ENCODE measurements at places on chromosomes 13 and 19.

GRCh38 chr13:51252954-51253532 lies 30.8 kb downstream of the FAM124A start:
- DNase-seq: no peak

- no peak for DNase-seq
Measured at GRCh38 chr13:86051134-86052103, 252.2 kb upstream of the SLITRK6 start.

DNA sequence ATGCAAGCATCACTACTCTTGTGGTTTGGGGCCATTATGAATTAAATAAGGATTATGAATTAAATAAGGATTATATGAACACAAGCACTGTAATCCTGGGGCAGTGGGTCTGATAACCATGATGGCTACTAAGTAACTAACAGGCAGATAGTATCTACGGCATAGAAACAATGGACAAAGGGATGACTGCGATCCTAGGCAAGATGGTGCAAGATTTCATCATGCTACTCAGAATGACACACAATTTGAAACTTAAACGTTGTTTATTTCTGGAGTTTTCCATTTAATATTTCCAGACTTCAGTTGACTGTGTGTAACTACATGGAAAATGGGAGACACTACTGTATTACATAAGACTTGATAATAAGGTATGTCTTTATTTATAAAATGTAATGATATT lies 15.1 kb downstream of the KCNRG start:
- DNase-seq: no peak

DNA sequence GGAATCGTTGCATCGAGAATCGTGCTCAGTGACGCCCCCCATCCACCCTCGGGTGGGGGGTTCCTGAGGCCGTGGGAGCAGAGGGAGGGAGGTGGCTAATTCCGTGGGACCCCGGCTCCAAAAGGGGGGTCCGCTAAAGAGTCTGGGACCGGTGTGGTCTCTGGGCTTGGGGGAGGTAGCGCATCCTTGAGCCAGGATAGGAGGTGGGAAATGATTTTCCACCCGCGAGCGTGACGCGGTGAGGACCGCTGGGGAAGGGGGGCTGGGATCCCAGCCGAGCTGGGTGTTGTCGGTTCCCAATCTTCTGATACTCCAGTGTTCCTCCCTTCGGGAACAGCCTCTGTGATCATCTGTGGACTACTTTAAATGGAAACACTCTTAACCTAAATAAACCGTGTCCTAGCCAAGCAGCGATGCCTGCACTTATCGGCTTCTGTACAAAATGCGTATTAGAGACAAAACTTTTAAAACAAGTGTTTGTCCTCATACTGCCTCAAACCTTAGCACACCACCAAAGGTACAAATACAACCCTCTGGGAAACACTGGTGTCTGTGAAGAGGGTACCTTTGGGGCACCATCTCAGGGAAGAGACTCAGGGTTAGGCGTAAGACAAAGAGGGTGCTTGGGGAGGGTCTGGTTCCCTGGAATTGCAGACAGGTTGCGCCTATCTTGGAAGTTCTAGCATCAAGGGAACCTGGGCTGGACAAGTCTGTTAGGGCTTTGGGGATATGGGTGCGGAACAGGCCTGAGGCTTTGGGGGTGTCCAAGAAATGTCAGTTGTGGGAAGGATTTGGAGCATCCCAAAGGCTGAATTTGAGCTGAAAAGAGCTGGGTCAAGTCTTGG lies 16.0 kb downstream of the KCNC3 start:
- no peak for DNase-seq

GRCh38 chr19:51272183-51272810 lies 21.4 kb downstream of the SIGLECL1 start:
- no peak for DNase-seq

DNA sequence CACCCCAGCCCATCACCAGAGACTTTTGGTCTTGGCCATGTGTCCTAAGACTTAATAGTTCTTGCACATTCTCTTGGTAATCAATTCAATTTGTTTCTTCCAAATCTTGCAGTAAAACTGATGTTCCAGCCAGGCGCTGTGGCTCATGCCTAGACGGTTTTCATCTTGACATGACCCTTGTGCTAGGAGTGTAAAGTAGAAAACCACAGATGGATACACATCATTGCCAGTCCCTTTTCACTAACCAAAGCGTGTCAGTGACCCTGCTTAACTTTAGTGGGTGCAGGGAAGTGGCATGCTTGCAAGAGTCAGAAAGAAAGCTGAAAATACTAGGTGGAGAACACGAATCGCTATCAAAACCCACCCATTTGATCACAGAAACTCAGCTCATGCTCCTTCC lies 18.0 kb upstream of the CD70 start:
- DNase-seq: no peak

- no peak for DNase-seq
Measured at GRCh38 chr19:40502647-40503319, 36.0 kb downstream of the SPTBN4 start.

GRCh38 chr19:7250951-7251350 lies 43.3 kb downstream of the INSR start:
- no peak for DNase-seq

GRCh38 chr13:91357613-91358386 lies 10.3 kb downstream of the MIR17HG start:
- no peak for DNase-seq

DNA sequence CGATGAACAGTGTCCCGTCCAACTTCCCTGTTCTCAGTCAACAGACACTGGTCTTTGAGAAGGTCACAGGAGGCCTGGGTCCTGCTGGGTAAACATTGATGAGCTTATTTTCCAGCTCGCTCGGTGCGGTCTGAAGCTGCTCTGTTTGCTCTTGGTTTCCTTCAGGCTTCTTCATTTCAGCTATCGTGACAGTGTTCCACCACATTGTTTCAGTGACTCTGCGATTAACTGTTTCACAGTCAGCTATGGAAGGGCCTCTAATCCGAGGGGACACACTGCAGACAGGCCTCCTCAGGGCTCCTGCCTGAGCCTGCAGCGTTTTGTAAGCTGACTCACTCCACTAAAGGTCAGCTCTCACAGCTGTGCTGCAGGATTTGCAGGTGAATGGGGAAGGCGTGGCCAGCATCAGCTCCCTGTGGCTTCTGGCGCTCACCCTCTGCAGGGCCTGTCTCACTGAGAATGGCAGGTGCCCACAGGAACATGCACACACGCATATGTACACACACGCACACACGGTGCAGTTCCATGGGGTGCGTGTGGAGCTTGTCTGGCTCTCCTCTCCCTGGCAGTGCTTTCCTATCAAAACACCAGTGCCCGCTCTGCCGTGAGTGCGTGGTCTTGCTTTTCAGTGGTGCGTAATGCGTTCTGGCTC lies 62.9 kb upstream of the MCF2L start:
- DNase-seq: no peak

DNA sequence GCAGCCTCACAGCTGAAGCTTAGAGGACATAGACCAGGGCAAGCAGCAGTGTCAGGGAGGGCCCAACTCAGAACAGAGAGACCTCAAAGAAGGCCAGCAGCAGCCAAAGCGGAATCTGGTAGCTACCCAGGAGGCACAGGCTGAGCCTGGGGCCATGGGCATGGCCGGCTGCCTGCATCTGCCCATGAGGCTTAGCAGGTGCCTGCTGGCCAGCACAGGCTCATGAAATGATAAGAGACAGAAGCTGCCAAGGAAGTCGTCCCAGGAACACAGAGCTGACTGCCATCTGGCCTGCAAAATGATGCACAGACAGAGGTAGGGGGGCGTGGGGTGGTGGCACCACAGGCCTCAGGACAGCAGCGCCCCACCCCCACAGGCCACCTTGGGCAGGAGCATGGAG lies 29.2 kb downstream of the TUBA3C start:
- no peak for DNase-seq

GRCh38 chr13:75705395-75705794 lies 69.3 kb downstream of the LMO7 start:
- DNase-seq: no peak

DNA sequence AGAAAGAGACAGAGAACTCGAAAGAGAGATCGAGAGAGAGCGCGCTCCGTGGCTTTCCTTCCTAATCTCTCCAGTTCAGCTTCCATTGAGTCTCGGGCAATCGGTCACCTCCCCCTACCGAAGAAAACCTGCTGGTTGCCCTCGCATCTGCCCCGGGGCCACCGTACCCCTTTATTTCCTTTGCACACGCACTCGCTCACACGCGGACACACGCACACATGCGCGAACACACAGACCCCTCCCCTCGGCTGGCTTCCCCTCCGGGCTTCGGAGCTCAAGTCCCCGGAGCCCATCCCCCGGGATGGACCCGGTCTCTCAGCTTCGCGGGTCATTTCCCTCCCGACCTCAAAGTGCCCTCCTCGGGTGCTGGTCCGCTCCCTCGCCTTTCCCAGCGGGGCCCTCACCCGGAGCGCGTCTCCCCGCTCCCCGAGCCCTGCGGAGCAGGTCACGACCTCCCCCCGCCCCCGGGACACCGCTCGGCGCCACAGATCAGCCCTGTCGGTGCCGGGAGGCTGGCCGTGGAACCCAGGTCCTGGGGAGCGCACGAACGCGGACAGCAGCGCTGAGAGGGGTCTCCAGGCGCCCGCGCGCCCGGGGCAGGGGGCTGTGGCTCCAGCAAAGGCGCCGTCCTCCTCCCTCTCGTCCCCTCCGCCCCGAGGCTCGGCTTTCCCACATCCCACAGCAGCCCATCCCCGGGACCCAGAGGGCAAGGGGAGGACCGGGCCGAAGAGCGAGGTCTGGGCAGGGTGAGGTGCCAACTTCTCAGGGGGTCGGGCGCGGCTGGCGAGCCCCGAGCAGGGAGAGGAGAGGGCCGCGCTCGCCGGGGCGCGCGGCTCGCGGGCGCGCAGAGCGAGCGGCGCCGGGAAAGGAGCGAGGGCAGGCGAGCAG lies 1.8 kb downstream of the DACH1 start:
- DNase-seq: no peak

DNA sequence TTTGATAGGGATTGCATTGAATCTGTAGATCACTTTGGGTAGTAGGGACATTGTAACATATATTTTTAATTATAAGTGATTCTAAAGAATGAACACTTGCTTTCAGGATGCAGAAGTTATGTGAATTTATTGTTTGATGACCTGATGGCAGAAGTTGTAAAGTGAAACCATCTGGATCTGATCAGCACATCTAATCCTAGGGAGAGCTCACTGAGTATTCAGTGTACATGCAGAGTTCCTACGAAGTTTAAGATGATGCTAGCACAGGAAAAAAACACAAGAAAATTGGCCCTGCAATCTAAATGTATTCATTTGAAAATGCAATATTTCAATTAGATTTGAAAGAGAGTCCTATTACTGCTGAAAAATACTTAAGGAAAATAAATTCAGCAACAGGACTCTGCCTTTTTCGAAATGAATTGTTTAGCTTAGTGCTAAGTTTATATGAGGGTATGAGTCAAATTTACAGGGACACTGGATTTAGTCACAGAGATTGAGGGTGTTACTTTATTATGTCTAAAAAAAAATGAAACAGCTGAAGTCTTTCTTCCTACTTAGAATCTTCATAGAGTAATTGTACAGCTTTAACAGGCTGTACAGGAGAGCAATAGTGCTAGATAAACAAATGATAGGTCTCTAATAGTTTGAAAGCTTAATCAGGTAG lies 385.7 kb downstream of the DCT start:
- no peak for DNase-seq

GRCh38 chr13:27636589-27637288 lies 15.0 kb downstream of the POLR1D start:
- no peak for DNase-seq

DNA sequence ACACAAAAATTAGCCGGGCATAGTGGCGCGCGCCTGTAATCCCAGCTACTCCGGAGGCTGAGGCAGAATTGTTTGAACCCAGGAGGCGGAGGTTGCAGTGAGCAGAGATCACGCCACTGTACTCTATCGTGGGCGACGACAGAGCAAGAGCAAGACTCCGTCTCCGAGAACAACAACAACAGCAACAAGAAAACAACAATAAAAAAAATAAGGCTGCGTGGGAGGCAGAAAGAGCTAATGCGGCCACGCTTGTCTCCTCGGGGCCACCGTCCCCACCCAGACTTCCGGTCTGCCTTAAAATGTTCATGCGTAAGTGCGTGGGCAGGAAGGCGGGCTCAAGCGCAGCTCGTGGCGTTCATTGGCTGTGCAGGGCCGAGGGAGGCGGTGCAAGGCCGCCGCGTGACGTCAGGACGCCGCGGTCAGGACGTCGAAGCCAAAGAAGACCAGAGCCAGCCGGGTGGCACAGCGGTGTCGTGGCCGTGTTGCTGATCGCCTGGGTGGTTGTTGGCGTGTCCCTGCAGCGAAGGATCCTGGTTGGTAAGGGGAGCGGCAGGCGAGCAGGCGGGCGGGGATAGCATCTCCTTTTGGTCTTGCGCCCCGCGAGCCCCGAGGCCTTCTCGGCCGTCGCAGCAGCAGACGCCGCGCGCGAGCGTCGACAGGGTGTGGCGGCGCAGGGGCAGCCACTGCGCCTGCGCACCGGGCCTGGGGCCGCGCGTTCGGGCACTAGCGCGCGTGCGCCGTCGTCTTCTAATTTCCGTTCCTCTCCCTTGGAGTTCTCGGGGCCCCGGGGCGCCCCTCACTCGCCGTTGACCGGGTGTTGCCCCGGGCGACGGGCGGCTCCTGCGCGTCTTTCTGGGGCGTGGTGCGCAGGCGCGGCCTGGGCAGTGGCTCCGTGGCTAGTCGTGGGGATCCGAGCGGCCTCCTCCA lies at the start of gene LENG8:
Gene LENG8, plus strand, starts transcription at position 426 of the 927 bp plus-strand sequence. CDS start 2,146 bp downstream, outside the sequence.
- DNase-seq: peak; percentile 95

GRCh38 chr19:5960005-5961001 lies 17.6 kb downstream of the RANBP3 start:
- DNase-seq: no peak
